ENCODE measurements at places on chromosomes 12 and 14.

DNA sequence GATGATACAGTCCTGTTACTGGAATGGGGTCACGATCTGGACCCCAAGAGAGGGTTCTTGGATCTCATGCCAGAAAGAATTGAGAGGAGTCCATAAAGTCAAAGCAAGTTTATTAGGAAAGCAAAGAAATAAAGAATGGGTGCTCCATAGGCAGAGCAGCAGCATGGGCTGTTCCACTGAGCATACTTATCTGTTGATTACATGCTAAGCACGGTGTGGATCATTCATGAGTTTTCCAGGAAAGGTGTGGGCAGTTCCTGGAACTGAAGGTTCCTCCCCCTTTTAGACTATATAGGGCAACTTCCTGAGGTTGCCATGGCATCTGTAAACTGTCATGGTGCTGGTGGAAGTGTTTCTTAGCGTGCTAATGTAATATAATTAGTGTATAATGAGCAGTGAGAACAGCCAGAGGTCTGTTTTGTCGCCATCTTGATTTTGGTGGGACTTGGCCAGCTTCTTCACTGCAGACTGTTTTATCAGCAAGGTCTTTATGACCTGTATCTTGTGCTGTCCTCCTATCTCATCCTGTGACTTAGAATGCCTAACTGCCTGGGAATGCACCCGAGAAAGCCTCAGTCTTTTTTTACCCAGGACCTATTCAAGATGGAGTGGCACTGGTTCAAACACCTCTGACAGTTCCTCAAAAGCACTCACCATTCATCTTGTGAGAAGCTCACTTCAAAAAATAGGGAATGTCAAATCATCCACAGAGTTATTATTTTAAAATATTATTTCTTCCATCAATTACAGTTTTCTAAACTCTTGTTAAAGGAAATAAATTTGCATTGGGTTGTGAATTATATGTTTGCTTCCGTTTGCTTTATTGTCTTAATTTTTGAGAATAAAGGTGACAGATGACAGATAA, 1358.8 kb upstream of the TMEM132C start:
- DNase-seq = no peak

DNA sequence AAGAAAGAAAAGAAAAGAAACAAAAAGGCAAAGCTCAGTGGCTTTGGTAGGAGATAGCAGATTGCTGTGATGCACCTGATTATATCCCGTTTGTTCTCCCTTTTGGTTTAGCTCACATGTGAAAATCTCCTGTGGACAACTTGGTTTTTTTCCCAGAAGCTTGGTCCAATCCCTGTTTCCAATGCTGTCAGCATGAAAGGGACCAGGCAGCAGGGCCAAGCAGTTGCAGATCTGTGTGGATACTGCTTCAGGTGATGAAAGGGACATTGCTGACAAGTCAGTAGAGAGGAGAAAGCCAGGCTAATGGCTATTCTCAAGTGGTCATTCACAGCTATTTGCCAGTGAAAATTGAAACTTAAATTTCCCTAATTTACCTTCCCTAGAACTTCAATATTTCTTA, 18.8 kb upstream of the SLCO1A2 start:
- no peak for DNase-seq

- DNase-seq = no peak
Measured at GRCh38 chr14:93195316-93195999, 10.3 kb downstream of the LYSET start.

DNA sequence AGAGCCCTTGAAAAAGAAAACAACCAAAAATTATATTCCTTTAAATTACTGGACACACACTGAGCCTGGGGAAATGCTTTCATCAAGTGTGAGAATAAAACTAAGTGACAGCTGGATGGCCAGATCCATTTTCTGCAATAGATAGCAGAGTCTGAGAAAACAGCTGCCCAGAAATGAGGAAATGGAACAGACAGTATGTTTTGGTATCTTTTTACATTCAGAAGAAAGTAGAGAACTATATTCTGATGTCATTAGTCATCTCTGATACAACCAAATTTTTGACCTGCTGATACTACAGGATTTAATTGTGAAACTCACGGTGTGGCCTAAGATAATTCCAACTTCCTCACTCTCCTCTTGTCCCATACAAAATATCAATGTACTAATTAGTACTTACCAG, 78.2 kb downstream of the HMGA2 start:
- DNase-seq = no peak

GRCh38 chr12:32542428-32543229, 136.5 kb upstream of the DNM1L start:
- DNase-seq = no peak

GRCh38 chr12:121138284-121138683, 5.6 kb downstream of the P2RX7 start:
- DNase-seq = no peak

GRCh38 chr14:54175298-54175942, 218.8 kb upstream of the BMP4 start:
- DNase-seq = peak; percentile 88

GRCh38 chr14:53716578-53716977, 240.0 kb downstream of the BMP4 start:
- no peak for DNase-seq

DNA sequence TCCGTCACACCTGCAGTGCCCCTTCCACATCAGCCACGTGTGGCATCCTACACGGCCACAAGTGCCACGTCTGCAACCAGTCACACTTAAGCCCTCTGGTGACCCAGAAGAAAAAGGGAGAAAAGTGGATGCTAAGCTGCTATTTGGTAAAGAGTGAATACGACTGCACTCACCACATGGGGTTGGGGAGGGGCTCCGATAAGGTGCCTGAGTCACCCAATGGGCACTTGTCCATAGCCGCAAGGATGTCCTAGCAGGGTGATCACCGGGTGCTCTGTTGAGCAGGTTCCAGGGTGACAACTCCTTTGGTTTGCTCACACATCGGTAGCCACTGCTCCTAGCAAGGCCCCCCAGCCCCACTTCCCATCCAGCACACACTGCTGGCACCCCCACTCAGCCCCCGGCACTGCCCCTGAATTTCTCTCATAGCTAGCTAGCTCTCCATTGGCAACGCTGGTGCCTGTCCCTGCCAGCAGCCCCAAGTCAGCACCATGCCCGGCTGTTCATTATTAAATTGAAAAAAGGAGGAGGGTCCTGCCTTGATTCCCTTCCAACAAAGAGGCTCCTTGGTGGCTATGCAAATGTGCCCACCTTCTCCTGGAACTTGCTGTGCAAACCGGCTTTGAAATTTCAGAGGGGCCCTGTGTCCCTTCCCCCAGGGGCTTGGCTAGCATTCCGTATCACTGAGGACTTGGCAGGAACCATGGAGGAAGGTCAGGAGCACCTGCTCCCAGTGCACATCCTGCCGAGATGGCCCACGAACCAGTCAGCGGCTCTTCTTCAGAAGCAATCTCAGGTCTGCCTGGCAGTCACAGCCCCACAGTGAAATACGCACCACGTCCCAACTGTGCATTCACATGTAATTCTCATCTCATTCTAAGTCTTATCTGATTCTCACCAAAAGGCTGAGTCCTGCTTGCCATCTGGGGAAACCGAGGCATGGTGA, 227.7 kb upstream of the DIO3 start:
- DNase-seq = no peak

GRCh38 chr12:56803750-56804149, 40.6 kb downstream of the HSD17B6 start:
- no peak for DNase-seq

DNA sequence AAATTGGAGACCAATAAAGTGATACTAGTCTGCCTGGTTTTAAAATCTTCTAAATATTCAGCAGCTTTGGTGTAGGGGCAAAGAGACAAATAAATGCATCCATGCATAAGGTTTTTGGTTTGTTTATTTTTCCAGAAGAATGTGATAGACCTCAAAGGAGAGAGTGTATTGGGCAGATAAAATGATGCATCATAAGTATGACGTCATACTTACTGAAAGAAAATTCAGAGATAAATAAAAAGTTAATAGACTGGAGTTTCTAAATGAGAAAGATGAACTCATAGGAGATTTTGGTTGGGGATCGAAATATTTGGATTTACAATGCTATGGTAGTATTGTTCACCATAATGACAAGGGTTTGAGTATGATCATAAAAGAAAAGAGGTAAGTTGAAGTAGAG, 10.2 kb downstream of the SYT10 start:
- no peak for DNase-seq

DNA sequence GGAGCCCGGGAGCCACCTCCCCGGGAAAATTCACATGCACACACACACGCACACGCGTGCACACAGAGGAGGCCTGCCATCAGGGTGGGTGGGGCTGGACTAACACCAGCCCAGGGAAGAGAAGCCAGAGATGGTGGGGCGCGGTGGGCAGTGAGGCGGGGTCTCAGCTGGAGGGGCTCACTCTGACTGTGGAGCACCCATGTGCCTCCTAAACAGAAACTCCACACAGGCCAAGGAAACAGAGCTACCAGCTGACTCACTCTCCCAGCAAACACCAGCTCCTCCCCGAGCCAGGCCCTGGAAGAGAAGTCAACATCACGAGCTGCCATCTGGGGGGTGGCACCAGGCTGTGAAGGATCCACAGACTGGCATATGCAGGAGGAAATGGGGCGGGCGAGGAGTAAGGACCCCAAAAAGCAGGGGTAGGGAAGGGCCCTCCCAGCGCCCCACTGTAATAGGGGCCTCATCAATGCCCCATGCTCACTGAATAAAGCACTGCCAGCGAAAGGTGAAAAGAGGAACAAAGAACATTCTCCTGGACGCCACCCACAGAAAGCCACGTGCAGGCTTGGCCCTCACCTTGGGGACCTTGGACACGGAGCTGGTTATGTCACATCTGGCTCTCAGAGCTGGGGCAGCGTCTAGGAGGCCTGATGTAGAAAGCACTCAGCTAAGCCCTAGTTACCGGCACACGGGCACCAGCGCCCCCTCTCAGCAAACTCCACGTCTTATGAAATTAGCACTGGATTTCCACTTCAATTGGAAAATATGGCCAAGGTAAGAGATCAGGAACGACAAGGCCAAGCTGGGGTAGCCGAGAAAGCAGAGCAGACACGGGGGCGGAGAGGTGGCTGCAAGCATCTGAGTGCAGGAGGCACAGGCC, 8.4 kb upstream of the INF2 start:
- no peak for DNase-seq

DNA sequence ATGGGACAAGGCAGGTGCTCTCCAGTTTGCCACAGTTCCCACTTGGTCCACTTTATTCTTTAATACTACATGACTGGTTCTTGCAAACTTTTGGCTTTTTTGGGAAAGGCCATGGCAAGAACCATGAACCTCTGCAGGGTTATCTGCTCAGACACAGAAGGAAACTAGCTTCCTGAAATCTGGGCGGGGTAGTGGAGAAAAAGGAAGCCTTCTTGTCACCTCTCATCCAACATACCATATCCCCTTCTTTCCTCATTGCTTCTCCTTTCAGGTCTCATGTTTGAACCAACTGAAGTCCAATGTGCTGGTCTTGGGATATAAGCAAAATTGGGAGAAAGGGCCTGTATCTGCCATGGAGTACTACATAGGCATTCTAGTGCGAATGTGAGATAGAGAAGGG, 5.5 kb upstream of the KLHL33 start:
- DNase-seq = no peak
